CD4-positive, alpha-beta T cell treated with Interleukin-17A for 1 hour (primary cell): ENCODE measurements at places on chromosomes 5 and 9.
A peak's percentile ranks its signal among the peaks of the same experiment; 100 is the strongest.

DNA sequence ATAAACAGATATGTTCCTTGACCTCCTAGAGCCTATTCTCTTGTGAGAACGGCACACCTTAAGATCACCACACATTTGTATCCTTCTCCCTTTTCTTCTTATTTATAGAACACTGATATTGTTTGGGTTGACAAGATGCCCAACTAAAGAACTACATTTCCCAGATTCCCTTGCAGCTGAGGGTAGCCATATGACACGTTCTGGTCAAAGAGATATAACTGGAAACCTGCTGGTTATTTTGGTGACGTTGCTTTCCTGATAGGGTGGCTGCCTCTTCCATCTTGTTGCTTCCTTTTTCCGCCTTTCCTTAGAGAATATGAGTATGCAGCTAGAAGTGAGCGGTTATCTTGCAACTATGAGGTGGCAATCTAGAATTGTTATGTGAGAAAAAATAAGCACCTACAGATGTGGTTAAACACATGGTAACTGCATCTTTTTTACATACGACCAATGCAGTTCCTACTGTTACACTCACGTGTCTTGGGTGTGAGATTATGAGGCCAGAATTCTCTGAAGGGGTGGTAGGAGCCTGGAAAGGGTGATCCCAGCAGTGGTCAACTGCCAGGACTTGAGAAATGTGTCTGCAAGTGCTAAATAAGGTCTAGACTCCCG, 72.9 kb downstream of the SEC61B start:
- no peak for DNase-seq

- no peak for DNase-seq
Observed at GRCh38 chr5:117494188-117494587, 919.6 kb upstream of the SEMA6A start.

- DNase-seq: no peak
Observed at GRCh38 chr5:31962871-31963307, 211.2 kb downstream of the GOLPH3 start.

GRCh38 chr9:124831642-124832364, 21.5 kb upstream of the WDR38 start:
- no peak for DNase-seq

DNA sequence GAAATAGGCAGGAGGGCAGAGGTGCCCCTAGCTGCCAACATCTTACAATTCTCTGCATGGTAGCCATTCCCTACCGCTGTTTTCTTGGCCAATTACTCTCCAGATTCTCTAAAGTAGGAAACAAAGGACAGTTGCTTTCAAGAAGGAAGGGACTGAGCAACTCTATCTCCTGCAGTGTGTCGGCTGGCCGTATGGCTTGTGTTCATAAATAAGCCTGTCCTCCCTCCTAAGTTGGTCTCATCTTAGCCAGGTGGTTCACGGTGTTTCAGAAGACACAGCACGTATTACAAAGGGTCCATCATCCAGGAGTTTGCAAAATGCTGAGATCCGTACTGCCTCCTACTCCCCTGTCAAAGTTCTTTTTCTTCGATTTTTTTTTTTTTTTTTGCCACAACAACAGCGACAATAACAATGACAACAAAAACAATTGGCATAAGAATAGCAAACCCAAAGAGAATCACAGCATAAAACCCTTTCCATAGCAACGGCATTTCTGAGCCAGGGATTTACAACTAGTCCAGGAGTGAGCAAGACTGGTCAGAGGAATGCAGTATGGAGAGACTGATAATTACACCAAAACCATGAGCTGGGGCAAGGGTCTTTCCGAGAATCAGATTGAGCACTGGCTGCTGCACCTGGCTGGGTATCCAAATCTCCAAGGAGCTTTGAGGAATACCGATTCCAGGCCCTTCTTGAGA, 212.8 kb downstream of the SLIT3 start:
- no peak for DNase-seq

DNA sequence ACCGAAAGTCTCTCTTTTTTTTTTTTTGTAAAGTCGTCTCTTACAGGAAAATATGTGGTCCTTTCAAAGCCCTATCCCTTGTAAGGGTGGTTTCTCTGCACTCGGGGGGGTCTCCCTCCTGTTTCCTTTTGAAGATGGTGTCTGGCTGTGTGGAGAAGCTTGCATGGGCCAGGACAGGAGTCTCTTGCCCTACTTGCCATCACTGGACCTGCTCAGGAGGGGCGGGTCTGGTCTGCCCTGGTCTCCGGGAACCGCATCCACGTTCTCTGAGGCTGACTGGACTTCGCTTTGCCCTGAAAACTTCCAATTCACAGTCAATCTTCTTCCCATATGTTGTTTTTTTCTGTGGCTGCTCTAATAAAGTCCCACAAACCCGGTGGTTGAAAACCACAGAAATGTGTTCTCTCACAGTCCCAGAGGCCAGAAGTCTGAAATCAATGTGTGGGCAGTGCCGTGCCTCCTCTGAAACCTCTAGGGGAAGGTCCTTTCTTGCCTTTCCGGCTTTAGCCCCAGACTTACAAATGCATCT, 92.9 kb upstream of the IER5L start:
- peak; percentile 3 for DNase-seq

GRCh38 chr9:89886281-89886700, 281.5 kb downstream of the GADD45G start:
- DNase-seq: no peak

- no peak for DNase-seq
Observed at GRCh38 chr5:178499352-178499751, 90.8 kb downstream of the COL23A1 start.

DNA sequence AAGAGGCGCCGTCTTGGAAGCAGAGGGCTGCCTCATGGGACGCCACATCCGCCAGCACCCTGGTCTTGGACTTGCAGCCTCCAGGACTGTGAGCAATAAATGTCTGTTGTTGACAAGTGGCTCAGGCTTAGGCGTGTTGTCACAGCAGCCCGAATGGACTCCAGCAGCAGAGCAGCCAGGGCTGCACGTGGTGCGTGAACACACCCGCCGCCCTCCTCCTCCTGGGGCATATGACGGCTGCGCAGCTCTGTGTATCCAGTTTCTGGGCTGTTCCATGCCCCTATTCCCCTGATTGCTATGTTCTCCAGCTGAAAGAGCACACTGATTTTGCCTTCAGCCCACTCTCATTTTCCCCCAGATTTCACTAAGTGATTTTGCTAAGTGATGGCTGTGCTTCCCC, 36.0 kb upstream of the CLPTM1L start:
- no peak for DNase-seq

DNA sequence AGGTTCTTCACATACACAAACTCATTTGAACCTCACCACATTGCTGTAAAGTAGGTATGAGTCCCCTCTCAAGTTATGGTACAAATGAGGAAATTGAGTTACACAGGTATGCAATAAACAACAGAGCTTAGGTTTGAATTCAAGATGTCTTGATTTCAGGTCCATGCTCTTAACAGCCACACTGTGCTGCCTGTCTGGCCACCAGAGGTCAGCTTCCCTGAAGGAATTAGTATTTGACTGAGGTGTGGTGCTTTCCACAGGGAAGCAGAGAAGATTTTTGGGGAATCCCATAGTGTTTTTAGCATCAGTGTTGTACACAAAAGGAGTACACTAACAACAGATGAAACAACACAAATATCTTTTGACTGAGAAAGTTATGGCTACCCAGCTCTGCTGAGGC, 94.4 kb upstream of the ITGA1 start:
- DNase-seq: peak; percentile 49

DNA sequence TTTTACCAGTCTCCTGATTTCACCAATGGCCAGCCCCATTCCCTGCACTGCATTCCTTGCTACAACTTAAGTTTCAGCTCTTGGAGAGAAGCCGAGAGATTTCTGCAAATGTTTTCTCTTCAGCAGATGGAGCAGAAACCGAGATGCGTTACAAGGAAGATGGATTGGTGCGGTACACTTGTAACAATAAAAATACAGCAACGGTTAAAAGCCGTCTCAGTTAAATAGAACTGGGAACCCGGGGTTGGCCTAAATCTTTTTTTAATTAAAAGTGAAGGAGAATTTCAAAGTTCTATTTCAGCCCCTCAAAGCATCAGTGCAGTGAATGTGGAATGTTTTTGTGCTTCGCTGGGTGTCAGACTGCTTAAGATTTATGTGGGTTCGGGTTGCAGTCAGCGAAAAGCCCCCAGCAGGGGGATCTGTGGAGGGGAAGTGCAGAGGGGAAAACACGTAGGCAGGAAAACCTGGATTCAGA, 19.8 kb downstream of the BRINP1 start:
- no peak for DNase-seq

DNA sequence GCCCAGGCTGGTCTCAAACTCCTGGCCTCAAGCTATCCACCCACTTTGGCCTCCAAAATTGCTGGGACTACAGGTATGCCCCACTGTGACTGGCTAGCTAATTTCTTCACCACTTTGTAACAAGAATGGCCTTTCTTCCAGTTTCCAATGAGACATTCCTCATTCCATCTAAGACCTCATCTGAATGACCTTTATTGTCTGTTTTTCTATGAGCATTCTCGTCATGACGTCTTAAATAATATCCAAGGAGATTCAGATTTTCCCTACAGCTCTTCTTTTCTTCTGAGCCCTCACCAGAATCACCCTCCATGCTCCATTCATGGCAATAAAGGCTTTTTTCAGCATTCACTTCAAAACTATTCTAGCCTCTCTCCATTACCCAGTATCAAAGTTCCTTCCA, 30.2 kb upstream of the STK32A start:
- DNase-seq: no peak

GRCh38 chr5:113759505-113759904, 246.0 kb downstream of the YTHDC2 start:
- DNase-seq: no peak

DNA sequence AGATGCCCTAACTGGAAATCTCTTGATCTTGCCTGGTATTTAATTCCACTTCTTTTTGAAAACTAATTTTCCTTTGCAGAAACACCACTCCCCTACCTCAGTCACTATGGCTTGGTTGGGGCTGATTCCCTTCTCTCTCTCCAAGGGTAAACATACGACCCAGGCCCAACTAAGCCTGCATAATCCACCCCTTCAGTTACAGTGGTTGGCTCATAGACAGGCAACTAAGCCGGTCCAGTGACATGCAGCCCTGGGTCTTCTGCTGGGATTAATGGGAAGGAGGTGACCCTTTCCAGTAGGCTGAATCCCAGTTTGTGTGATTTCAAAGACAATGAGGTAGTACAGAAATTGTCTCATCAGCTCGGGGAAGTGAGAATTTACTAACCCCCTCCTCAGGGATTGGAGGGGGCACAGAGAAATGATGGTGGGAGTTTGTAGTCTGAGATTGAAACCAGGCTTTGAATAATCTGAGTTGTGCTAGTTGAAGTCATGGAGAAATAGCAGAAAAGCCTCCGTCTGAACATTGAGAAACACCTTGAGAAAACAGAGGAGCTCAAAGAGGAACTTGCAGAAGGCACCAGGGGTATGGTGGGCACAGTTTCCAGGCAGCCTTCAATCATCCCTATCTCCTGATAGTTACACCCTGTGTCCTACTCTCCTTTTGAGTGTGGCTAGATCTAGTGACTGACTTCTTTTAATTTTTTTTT, 148.9 kb downstream of the GCNT1 start:
- DNase-seq: no peak

GRCh38 chr5:137264041-137264440, 235.1 kb downstream of the SPOCK1 start:
- no peak for DNase-seq

- no peak for DNase-seq
Observed at GRCh38 chr5:38843665-38844064, 2.1 kb upstream of the OSMR start.

DNA sequence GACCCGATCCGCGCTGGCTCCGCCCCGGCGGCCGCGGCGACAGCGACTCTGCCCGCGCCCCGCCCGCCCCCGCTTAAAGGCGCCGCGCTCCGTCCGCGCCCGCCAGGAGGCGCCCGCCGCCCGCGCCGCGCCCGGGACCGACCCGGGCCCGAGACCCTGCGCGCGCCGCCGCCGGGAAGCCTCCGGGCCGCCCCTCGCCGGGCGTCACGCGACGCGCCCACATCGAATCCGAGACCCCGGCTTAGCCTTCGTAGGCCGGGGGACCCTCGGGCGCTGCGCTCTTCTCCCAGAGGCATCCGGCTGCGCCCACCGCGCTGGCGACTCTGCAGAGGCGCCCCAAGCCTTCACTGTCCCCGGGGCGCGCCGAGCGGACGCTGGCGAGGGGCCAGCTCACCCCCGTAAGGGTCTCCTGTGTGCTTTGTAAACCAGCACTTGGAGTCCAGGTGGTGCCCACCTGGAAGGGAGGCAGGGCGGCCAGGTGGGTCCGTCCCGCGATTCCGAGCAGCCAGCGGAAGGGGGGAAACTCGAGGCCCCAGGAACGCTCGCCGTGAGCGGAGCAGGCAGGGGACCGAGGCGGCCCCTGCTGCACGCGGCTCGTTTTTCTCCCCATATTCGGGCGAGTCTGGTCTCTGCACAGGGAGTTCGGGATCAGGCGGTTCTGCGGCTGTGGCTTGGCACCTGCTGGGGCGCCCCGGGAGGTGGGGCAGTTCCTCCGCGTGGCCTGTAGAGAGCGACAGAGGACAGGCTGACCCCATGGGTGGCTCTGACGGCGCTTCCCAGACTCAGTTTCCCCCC, 423 bp upstream of the ABCA2 start:
- DNase-seq: peak; percentile 69

DNA sequence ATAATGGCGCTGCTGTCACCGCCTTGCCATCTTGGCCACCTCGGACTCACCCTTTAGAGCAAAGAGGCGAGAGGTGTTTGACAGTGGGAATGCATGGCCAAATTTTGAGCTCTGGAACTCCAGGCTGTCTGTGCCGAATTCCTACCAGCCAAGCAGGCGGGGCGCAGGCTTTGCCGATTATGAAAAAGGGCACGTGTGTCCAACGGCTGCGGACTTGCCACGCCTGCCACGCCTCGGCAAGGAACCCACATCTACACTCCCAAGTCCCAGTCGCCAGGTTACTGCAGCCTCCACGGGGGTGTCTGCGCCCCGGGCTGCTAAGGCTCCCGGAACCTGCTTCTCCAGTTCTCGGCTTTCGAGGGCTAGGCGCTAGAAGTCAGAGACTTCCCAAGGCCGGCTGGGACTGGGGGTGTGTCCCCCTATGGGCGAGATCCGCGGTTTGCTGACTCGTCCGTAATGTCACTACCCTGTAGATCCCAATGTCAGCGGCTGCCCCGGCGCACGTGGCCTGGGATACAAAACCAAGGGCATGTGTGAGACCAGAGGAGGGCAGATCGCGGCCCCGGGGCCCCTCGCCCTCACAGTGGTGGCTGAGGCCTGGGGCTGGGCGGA, 2.8 kb downstream of the NPR3 start:
- no peak for DNase-seq

- no peak for DNase-seq
Observed at GRCh38 chr5:125326150-125326510, 579.7 kb upstream of the ZNF608 start.

DNA sequence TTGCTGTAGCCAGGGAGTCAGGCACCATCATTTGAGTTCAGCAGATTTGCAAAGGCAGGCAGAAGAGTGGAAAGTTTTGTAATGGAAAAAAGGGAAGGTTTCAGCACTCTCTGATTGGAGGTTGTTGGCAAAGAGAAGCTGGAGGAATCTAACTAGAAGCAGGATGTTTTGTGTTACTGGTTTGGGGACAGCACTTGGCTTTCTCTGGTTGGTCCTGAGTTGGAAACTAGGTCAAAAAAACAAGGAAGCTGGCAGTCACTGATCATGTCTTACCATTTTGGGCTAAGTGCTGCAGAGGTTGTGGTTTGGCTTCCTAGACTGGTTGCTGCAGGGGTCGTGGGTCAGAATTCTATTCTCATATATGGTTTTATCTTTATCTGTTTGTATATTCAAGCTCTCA, 189.8 kb downstream of the DRD1 start:
- no peak for DNase-seq

GRCh38 chr5:37860206-37860605, 20.4 kb upstream of the GDNF start:
- DNase-seq: no peak
